ENCODE measurements at places on chromosomes 7 and 10.
A peak's percentile ranks its signal among the peaks of the same experiment; 100 is the strongest.

- DNase-seq, result no peak
These were observed 109.9 kb downstream of the ATXN7L1 start for GRCh38 chr7:105766421-105767073.

GRCh38 chr10:101693651-101693977 lies 1.4 kb downstream of the FBXW4 start:
- no peak for DNase-seq

GRCh38 chr10:127872871-127873600 lies 19.7 kb downstream of the CLRN3 start:
- DNase-seq, result no peak

DNA sequence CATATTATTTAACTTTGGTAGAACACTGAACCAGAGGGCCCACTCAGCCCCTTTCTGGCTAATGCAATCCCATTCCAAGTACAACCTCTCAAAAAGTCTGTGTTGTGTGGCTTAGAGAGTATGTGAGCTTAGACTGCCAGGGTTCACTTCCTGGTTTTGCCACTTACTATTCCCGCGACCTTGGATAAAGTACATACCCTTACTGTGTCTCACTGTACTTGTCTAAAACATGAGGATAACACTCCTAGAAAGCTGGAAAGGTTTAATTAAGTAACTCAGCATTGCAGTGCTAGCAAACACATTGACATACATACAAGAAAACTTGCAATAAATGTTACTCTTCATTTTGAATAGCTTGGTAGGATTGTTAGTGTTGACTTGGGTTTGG lies 215.8 kb downstream of the CHCHD3 start:
- no peak for DNase-seq

DNA sequence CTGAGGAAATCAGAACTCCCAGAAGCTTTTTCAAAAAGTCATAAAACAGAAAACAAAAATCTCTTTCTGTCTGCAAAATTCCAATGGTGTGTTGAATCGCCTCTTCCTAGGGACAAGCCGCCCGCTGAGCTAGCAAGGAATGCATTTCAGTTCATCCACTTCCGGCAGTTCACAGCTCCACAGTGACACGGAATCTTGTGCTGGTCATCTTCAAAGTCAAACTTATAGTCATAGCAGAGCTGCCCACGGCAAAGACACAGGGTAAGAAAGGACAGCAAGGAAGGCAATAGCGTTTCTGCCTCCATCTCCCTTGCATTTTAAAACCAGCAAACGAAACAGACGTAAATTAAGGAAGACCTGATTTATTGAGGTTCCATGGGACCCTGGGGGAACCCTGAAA lies 111.2 kb downstream of the GALNT11 start:
- no peak for DNase-seq

DNA sequence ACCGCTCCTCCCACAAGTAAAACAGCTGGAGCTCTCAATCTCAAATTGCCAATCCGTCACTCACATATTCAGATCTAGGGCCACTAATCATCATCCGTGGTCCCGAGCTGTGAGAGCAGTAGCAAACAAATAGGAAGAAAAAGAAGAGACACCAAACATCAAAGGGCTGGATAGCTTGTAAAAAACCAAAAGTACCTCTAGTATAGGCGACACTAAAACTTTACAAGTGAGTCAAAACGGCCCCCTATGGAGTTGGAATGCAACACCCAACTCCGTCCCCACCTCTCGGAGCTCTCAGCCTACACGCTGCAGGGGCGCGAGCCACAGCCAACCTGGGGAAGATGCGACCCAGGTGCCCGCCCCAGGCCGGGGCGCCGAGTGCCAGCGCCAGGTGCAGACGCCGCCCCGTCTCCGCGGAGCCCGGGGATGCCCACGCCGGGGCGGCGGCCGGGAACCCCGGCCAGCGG lies 581 bp downstream of the FAM3C start:
- peak; percentile 65 for DNase-seq
